ENCODE measurements at places on chromosomes 13 and 19. TPM values are rescaled to one million over a fixed set of nuclear protein-coding genes. Genes with fewer than 3 reads are reported as not detected.

IQCN gene
- total RNA-seq, result 2.4 TPM

KIR2DL4 gene
- total RNA-seq, result 0.75 TPM

YJEFN3 gene
- 1.1 TPM for total RNA-seq

POU2F2 gene
- total RNA-seq, result 0.85 TPM

FAM124A gene
- 6.2 TPM for total RNA-seq

CGB3 gene
- not detected for total RNA-seq

ERFL gene
- 0.22 TPM for total RNA-seq

TMEM238 gene
- total RNA-seq, result not detected

FBN3 gene
- total RNA-seq, result not detected

ADM5 gene
- 2.6 TPM for total RNA-seq

GIPC3 gene
- total RNA-seq, result 4.5 TPM

EHD2 gene
- 112 TPM for total RNA-seq

FGF22 gene
- total RNA-seq, result 2.2 TPM

PABPC3 gene
- 0.33 TPM for total RNA-seq

NANOS3 gene
- total RNA-seq, result not detected

C19orf67 gene
- total RNA-seq, result not detected

TTC9B gene
- not detected for total RNA-seq

PRDX2 gene
- 217 TPM for total RNA-seq

BCL2L12 gene
- total RNA-seq, result 7.9 TPM

SPC24 gene
- 3.5 TPM for total RNA-seq

ZNF497 gene
- total RNA-seq, result 0.51 TPM

CLEC17A gene
- total RNA-seq, result not detected

FBXO27 gene
- total RNA-seq, result 11.0 TPM

USHBP1 gene
- total RNA-seq, result 4.2 TPM

SHD gene
- total RNA-seq, result not detected

ZNF566 gene
- 9.9 TPM for total RNA-seq

SGCG gene
- 3.9 TPM for total RNA-seq

CCDC8 gene
- total RNA-seq, result 0.49 TPM

NRTN gene
- not detected for total RNA-seq

CGB1 gene
- total RNA-seq, result not detected

POP4 gene
- 65.6 TPM for total RNA-seq

ZNF556 gene
- not detected for total RNA-seq

HCST gene
- total RNA-seq, result 72.6 TPM
